Stimulated activated CD8-positive, alpha-beta memory T cell treated with anti-CD3 and anti-CD28 coated beads, Interleukin-15, amount 100 ng/mL, for 48 hours (primary cell): ENCODE measurements at places on chromosomes 2 and 18.

GRCh38 chr18:23626451-23627279, 36.0 kb downstream of the ANKRD29 start:
- DNase-seq, result no peak

DNA sequence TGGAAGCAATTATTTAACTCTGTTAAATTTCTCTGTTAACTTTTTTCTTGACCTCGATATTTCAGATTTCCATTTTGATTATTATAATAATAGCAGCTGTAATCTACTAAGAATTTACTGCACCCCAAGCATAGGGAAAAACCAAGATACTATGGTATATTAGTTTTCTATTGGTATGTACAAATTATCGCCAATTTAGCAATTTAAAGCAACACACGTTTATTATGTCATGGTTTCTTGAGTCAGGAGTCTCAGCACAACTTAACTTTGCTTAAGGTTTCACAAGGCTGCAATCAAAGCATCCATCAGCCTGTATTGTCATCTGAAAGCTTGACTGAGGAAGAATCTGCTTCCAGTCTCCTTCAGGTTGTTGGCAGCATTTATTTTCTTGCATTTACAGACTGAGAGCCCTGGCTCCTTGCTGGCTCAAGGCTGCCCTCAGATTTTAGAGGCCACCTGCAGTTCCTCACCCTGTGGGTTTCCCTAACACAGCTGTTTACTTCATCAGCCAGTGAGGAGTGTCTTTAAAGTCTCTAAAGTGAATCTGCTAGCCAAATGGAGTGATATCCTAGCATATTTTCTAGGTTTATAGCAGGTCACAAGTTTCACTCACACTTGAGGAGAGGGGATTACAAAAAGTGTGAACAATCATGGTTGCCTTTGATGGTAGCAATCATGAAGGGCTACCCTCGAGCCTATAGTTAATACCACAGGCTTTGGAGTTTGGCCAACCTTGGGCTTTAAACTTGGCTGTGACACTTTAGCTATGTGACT, 4.4 kb upstream of the VPS54 start:
- DNase-seq, result no peak

GRCh38 chr2:189176516-189176915, 3.0 kb downstream of the COL5A2 start:
- no peak for DNase-seq

GRCh38 chr2:24183366-24184069, 8.7 kb downstream of the FAM228A start:
- DNase-seq, result no peak

GRCh38 chr2:204483608-204484081, 61.6 kb upstream of the PARD3B start:
- no peak for DNase-seq

- DNase-seq, result no peak
These were observed 44.9 kb downstream of the TWIST2 start for GRCh38 chr2:238892796-238893195.

DNA sequence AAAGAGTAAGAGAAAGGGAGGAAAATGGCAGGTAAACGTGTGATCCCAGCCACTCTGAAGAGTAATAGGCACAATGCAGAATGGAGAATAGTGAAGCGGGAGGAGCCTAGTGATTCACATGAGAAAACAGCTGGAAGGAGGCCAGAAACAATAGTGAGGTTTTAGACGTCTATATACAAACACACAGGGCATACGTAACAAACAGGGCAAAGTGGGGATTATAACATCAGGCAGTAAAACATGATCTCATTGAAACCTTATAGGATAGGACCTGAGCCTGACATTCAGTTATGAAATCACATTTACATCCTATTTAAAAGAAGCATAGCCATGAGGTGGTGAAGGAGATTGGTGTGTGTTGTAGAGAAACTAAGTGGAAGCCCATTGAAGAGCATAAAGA, 33.0 kb upstream of the GATA6 start:
- no peak for DNase-seq

DNA sequence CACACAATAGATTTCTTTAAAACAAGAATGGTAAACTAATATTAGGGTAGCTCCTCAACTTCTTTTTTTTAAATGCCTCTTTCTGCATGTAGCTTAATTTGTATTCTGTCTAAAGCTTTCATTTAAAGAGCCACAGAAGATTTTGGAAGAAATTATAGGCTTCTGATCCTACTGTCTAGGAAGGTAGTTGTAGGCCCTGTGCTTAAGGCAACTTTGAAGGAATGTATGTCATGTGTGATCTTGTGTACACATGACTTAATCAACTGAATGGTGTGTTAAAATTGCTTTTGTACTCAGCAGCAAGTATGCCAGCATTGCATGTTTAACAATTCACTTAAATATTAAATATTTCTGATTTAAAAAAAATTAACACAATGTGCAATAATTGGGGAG, 51.5 kb upstream of the LYPD6 start:
- DNase-seq, result no peak

DNA sequence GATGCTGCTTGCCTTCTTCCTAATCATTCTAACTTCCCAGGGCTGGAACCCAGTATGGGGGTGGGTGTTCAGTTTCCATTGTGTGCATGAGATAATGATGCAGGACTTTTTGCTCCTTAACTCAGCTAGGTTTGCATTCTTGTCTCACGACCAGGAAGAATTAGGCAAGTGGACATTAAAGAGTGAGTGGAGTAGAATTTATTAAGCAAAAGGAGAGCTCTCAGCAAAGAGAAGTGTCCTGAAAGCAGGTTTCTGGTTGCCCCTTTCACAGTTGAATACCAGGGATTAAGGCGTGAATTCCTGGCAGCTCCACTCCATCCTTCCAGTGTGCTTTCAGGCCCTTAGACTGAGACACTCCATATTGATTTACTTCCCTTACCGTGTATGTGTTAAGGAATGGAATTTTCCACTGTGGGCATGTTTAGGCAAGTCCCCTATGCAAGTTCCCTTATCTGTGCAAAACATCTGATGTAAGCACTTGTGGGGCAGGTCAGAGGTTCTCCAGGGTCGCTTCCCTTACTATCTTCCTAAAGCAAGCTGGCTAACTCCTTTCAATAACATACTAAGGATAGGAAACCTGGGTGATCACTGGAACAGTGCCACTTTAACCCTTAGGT, 126.5 kb downstream of the GPR39 start:
- DNase-seq, result no peak

DNA sequence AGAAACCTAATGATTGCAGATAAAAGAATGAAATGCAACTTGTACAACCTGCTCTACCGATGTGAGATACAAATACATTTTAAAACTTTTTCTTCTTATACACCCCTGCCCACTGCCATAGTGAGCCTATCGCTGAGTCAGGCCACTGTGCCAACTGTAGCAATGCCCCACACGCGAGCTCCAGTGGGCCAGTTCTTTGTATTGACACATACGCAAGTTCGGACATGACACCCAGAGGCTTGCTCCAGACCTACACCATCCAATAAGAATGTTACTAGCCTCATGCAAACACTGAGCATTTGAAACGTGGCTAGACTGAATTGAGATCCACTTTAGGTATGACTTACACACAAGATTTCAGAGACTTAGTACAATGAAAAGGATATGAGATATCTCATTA, 340.1 kb downstream of the ARHGAP15 start:
- no peak for DNase-seq

GRCh38 chr2:74983631-74984392, 25.4 kb downstream of the POLE4 start:
- no peak for DNase-seq

DNA sequence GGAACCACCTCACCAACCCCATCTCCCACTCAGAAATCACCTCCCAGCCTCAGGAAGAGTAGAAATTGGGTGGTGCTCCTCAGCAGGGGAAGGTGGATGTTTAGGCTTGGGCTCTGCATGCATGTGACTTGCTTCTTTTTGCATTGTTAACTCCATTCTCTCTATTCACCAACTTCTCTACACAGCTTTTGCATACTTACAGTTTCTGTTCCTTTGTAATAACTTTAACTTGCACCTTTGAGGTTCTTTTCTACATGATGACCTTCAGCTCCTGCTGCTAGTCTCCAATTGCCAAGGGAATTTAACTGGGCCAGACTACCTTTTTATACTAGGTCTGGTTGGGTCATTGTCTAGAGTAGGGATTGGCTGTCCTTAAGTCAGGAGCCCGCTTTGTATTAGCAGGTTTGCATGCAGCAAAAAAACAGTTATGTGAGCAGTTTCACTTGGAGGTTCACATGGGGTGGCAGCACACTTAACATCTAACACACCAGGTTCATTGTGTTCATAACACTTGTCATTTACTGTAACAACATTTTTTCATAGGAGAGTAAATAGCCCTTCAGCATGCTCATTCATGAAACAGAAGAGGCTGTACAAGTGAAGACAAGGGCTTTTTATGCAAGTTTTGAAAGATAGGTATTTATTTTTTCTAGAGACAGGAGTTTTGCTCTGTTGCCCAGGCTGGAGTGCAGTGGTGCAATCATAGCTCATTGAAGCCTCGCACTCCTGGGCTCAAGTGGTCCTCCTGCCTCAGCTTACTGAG, 12.0 kb downstream of the MRPL35 start:
- no peak for DNase-seq

GRCh38 chr2:19538411-19538963, 180.1 kb upstream of the OSR1 start:
- no peak for DNase-seq

DNA sequence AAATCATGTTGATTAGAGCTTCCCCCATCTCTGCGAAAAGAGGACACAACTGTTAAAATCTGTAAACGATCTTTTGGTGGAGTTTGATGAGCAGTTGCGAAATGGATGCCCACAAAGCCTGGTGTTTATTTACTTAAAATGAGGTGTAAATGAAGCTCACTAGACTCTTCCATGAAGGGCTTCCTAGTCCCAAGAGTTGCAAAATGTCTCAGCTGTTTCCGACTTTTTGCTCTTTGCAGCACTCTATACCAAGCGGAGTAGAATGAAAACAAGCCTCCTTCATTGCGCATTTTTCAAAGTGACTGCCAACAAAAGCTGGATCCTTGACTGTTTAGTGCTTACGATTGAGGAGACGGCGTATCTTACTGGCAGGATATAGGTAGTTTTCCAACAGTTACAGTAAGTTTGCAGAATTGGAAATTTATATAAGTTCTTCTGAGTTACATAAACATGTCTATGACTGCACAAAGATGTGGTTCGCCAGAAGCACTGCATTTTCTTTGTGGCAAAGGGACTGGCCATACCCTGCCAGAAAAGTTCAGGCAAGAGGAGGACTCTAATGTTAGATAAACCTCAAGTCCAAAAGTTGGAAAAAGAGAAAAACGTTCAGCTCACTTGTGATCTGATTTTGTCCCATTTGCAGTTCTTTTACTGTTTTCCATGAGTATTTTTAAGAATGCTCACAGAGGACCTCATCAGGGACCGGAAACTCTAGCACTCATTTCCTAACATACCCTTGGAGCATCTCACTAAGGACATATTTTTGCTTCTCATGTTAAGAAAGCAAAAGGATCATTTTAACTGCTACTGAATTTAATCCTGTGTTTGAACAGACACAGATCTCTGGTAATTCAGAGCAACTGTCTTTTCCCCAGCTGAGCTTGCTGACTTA, 42.7 kb downstream of the COLEC12 start:
- DNase-seq, result no peak

DNA sequence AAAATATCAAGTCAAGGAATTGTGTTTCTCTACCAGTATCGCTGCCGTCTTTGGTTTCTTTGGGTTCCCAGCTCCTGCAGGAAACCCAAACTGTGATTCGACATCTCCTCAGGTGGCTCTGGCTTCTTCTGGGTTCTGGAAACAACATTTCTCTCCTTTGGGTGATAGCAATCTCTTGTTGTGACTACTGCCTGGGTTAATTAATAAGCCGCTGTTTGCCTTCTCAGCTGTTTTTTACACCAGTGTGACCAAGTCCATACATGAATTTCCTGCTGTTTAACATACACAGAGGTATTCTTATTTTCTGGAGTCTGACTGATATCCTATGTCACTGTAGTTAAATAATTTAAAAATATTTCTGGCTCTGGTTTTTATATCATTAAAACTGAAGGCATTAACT, 112.5 kb upstream of the DCC start:
- no peak for DNase-seq

- no peak for DNase-seq
These were observed 120.5 kb upstream of the CCDC68 start for GRCh38 chr18:55079481-55080355.

DNA sequence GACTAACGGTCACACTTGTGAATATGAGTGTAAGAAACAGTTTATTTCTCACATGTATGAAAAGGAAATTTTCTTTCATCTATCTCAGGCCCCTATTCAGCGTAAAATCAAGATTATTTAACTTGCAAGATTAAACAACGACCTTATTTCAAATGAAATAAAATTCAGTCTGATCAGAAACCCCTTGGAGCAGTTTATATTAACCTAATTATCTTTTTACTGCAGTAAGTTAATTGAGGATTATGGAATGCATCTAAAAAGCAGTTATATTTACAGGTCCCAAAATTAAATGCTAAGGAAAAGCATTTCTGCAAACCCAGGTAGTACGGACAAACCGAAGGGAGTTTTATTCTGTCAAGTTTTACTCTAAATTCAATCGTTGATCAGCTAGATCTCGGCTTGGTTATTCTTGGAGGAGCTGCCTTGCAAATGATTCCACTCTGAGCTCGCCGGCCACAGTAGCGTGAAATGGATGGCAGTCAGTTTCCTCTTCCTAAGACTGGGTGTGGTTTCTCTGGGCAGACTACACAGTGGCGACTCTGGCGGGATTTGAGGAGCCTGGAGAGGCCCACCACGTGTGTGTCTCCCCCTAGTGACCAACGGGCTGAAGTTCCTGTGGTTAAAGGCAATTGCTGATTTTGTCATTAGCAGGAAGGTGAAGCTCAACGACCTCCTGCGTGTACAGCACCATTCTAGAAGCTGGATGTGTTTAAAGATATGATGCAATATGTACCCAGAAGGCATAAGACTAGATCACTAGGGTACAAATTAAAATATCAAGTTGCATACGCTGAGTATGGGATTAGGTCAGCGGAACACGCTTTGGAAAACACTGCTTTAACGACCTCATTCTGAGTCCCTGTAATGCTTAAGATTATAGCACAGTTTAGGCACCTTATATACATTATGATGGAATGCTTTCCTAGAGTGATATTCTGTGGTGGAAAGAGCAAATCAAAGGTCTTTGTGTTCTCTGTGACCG, 36.4 kb downstream of the PRKRA start:
- DNase-seq, result peak; percentile 72

DNA sequence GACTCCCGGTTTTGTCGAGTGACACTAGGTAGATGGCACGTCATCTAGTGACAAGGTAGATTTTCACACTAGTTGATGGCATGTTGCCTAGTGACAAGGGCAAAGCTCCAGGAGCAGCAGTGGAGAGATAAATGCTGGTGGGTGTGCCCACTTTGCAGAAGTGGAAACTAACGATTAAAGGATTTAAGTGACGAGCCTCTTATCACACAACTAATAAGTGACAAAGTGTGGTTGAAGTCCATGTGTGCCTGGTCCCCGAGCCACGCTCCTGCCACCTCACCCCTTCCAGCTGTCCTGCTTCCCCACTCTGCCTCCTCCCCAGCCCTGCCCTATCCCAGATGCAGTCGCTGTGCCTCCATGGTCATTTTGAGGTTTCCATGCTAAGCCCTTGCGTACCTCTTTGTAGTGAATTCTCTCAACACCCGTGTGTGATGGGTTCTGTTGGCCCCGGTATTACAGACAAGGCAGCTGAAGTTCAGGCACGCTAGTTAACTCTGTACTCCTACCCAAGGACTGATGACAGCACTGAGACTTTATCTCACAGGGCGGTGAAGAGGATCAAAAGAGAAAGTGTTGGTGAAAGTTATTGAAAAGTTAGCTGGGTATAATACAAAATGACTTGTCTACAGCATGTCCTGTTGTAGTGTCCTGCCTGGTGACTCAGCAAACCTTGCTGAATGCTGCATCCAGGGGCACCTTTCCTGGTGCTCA, 113.4 kb upstream of the GLI2 start:
- no peak for DNase-seq

GRCh38 chr2:190382851-190383250, 25.3 kb upstream of the MFSD6 start:
- DNase-seq, result no peak
